ENCODE measurements at places on chromosomes 11 and 22.

- no peak for DNase-seq
These were observed 70.8 kb downstream of the WNT7B start for GRCh38 chr22:45905924-45906865.

- peak; percentile 47 for DNase-seq
These were observed 1.1 kb upstream of the GNB1L start for GRCh38 chr22:19855504-19856409.

- no peak for DNase-seq
These were observed 301.2 kb downstream of the TBC1D22A start for GRCh38 chr22:47063606-47064005.

DNA sequence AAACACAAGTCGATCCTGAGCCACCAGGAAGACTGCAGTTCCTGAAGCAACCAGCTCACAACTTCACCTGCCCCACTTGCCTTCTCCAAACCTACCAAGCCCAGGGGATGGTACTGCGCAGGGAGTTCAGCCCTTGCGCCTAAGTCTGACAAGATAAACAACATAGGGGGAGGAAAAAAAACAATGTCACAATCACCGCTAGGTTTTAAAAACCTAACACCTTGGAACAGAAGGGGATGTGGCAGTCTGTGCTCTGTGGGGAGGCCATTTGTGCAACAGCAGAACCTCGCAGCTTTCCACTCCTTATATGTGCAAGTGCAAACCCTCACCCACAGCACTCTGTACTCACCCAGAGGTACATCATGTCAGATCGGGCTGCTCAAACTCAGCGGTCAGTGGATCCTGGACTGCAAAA is 134.2 kb downstream of the RBFOX2 start:
- no peak for DNase-seq

GRCh38 chr11:17013548-17014320 is 480 bp downstream of the PLEKHA7 start:
- DNase-seq: peak; percentile 57

DNA sequence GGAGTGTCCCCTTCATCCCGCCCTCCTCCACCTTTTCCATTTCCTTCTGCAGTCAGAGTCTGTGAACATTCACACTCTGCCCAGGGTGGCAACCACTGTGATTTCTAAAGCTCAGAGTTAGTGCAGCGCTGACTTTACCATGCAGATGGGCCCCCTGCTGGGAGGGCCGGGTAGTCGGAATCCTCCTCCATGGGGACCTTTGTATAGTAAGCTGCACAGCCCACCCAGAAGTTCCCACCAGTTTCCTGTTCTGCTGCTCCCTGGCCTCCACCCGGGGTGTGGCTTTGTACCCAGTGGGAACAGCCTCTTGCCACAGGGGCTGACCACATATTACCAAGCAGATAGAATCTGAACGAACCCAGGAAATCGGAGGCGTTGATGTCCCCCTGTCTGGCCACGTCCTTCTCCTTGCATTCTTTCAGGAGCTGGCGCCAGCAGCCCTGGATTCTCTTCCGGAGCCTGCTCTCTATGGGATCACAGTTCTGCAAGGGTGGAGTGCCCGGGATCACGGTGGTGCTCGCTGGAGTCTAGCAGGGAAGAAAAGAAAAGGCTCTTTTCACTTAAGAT is 125.3 kb downstream of the MPPED1 start:
- DNase-seq: peak; percentile 45

DNA sequence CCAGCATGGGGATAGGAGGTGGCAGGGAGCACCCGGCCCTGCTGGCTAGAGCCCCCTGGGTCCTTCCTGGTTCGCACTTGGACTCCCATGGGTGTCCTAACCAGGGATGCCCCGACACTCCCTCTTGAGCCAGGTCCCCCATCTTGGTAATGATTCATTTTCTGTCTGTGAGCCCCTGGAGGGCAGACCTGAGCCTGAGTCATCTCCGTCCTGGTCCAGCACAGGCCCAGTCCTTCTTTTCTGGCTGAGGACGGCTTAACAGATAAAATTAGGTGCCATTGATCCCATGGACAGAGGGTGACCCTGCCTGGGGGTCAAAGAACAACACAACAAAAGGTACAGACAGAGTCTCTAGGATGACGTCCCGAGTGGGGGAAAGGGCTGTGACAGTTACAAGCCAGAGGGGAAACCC is 3.5 kb downstream of the RHOD start:
- no peak for DNase-seq

GRCh38 chr11:7540830-7541555 is 27.2 kb downstream of the PPFIBP2 start:
- no peak for DNase-seq

DNA sequence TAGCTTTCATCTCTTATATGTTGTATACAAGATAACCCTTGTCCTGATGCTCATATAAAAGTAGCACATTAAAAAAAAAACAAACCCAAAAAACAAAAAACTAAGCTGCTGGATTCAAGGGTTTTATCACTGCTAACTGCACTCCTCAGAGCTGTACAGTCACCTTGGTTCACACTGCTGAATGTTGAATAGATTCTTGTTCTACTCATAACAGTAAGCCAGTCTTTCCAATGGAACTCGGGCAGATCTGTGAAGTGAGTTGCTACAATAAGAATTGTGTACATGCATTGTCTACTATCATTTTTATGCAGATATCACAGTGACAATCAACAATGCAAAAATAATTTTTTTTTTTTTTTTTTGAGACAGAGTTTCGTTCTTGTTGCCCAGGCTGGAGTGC is 4.7 kb downstream of the HARBI1 start:
- no peak for DNase-seq

DNA sequence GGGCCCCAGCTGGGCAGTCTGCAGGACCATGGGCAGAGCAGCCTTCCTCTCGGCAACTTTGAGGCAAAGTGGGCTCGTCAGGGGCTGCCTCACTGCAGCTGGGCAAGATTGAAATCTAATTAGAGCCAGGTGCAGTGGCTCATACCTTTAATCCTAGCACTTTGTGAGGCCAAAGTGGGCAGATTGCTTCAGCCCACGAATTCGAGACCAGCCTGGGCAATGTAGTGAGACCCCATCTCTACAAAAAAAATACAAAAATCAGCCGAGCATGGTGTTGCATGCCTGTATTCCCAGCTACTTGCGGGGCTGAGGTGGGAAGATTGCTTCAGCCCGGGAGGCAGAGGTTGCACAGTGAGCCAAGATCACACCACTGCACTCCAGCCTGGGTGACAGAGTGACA is 34.2 kb downstream of the ARHGAP8 start:
- no peak for DNase-seq

GRCh38 chr11:115939731-115940421 is 435.7 kb upstream of the CADM1 start:
- no peak for DNase-seq

DNA sequence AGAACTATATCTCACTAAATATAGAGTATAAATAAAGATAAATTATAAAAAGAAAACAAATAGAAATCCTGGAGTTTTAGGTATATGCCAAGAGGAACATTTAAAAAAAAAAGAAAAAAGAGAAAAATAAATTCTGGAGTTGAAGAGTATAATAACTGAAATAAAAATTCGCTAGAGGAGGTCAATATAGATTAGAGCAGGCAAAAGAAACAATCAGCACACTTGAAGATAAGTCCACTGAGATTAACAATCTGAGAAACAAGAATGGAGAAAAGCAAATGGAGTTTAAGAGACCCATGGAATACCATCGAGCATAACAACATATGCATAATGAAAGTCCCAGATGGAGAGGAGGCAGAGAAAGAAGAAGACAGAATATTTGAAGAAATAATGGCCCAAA is 14.3 kb upstream of the BEST1 start:
- no peak for DNase-seq

DNA sequence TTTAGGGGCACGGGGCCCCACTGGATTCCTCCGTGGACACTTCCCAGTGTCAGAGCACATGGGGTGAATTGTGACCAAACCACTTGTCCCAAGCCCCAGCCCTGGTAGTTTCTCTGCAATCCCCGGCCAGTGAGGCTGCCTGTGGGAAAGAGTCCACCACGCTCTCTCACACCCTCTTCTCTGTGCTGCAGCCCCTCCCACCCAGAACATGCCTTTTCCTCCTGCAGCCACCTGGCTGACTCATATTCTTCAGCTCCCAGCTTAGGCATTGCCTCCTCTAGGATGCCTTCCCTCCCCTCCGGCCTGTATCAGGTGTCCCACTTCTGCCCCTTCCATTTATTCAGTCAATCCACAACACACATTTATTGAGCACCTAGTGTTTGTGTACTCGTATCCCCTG is 5.4 kb upstream of the RPS6KB2 start:
- no peak for DNase-seq

- no peak for DNase-seq
These were observed 11.9 kb downstream of the MRGPRX3 start for GRCh38 chr11:18144243-18144642.

GRCh38 chr11:117933475-117933874 is 4.3 kb upstream of the TMPRSS13 start:
- no peak for DNase-seq

- peak; percentile 82 for DNase-seq
These were observed 10.4 kb upstream of the HIKESHI start for GRCh38 chr11:86291466-86292262.

DNA sequence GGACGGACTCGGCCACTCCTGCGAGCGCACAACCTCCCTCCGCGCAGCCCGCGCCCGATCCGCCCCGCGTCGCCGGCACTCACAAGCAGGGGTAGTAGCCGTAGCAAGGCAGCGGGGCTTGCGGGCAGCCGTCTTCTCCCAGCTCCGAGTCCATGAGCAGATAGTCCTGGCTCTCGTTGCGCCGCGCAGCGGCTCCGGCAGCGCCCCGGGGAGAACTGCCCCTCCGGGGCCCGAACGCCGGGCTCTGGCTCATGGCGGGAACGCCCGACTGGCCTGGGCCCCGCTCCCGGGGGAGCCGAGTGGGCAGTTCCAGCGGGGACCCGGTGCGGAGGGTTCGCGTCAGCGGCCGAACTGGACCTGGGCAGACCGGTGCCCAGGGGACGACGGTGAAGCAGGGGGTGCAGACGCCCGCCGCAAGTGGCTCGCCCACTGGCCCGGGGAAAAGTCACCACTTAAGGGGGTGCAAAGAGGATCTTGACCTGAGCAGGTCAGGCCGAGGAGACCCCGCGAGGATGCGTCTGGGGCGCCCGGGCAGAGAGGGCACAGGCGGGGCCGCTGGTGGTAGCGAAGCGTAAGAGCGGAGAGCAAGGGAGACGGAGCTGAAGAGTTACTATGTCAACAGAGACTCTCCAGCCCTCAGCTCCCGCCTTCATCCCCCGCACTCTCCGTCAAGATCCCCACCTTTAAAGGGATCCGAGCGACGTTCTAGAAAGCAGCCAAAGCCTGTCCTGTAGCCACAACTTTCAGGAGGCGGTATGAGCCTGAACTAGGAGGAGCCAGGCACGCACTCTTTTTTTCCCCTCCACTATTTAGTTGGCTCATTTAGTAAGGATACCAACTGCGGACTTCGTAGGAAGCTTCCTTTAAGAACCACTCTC is at the start of gene TRPC6:
Gene TRPC6, minus strand, starts transcription at position 757 of the 878 bp plus-strand sequence. Its CDS starts 504 bp downstream, at position 253.
- no peak for DNase-seq

Measured in Caco-2 (cell line).